ENCODE measurements at places on chromosomes 2 and 18. TPM values are rescaled to one million over a fixed set of nuclear protein-coding genes. Genes with fewer than 3 reads are reported as not detected.
A peak's percentile ranks its signal among the peaks of the same experiment; 100 is the strongest.

CDH2 gene
- total RNA-seq = 200 TPM

PLCD4 gene
- total RNA-seq = 0.31 TPM

TTL gene
- total RNA-seq = 89.4 TPM

GRCh38 chr2:144131042-144131441 lies 388.9 kb downstream of the ZEB2 start:
- no peak for DNase-seq

GRCh38 chr2:170485254-170486026 lies 229.7 kb upstream of the SP5 start:
- DNase-seq = no peak

DNA sequence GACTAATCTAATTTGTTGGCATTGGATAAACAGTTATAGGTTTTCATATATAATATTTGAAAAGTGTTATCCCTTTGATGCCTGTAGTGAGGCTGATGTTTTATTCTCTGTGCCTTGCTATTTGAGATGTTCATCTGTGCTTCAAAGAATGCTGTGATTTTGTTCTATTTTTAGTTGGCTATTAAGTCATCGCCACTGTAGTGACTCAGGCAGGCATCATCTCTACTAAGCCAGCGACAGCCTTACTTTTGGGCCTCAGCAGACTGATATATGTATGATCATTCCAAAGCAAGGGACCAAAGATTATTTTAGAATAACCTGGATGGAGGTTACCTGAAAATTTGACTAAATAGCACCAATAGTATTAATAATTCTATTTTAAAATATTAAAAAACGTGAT lies 1674.5 kb upstream of the NXPH2 start:
- peak; percentile 18 for DNase-seq

- no peak for DNase-seq
Observed at GRCh38 chr2:160141912-160142311, 58.2 kb downstream of the ITGB6 start.

DNA sequence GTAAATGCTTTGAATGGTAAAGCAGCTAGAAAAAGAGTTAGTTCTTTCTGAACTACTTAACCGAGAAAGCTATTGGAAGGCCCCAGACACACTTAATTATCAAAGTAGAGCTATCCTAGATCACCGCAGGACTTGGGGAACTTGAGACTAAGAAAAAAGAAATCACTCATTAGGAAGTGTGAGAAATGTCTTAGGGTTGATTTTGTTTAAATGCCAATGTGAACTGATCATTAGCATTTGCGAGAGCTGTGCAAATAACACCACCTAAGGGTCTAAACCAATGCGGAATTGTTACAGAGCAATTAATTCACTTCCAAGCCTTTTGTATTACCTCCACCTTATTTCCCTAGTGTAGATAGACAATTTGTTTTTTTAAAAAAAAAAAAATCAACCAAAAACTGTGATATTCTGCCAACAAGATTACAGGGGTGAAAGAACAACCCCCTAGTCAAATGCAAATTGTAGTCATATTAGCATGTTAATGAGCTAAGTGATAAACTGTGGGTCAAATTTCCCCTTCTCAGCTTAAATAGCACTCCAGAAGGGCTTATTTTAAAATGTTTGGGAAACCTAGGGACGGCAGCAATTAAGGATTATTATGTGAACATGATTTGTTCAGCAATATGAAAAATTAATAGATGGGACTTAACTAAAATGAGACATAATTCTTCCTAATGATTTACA lies 246.2 kb upstream of the STON1 start:
- no peak for DNase-seq

- no peak for DNase-seq
Observed at GRCh38 chr2:176160986-176161824, 4.1 kb downstream of the HOXD3 start.

DNA sequence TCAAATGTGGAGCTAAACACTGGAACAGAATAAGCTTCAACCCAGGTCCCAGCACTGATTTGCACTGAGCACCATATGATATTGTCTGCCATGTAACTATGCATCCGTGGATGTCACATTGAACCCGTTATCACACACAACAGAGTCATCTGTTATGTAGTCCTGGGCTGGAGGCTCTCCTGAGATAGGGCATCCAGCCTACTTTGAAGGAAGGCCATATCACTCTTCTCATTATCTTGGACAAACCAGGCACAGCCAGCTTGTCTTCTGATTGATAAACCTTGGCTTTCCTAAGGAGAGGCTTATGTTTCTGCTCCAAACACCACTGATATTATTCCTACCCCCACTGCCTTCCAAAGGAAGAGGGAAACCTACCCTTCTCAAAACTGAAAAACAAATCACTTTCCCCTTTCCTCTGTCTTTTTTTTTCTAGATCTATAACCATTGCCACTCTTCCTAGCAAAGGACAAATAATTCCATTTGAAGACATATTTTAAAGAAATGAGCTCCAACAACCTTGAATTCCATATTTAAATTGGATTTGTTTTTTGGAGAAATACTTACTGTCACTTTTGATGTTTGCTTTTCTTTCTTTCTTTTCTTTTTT lies 16.4 kb downstream of the RSAD2 start:
- no peak for DNase-seq

- no peak for DNase-seq
Observed at GRCh38 chr2:230921806-230922595, 3.0 kb downstream of the GPR55 start.

DNA sequence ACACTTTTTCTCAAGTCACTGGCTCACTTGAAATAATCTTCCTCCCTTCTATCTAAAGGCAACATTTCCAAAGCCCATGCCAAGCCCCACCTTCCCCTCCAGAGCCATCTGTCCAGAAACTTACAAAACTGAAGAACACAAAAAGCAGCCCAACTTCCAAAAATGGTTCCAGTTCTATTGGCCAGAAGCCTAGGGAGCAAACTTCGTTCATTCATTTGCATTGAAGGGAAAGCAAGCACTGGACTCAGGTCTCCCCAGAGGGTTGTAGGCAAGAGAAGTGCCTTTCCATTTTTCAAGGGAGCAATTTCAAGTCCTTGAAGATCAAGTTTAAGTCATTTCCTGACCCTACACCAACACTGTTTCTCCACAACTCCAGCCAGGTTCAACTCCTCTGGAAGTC lies 585.0 kb downstream of the BCL11A start:
- DNase-seq = no peak
